ENCODE measurements at places on chromosomes 16 and 17.

GRCh38 chr17:79577485-79578187 is 33.2 kb downstream of the RBFOX3 start:
- no peak for DNase-seq

- DNase-seq = no peak
Observed at GRCh38 chr17:18163547-18163946, 20.1 kb upstream of the ALKBH5 start.

- DNase-seq = no peak
Observed at GRCh38 chr17:63314761-63315160, 131.3 kb downstream of the CYB561 start.

GRCh38 chr17:56891751-56892150 is 22.1 kb downstream of the TRIM25 start:
- DNase-seq = no peak

DNA sequence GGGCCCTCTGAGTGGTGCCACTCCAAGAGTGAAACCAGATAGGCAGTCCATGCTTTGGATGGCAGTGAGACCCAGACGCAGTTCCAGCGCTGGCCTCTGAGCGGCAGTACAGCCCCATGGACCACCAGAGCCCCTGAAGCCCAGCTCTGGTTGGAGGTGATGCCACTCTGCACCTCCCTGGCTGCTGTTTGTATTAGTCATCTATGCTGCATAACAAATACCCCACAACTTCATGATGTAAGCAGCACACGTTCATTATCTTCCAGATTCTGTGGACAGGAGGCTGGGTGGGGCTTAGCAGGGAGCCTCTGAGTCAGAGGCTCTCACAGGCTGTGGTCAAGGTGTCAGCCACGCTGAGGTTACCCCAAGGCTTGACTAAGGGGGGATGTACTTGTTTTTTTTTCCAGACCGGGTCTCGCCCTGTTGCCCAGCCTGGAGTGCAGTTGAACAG is 5.1 kb upstream of the NME4 start:
- DNase-seq = peak; percentile 79

- no peak for DNase-seq
Observed at GRCh38 chr16:55433030-55433429, 46.0 kb upstream of the MMP2 start.

- DNase-seq = no peak
Observed at GRCh38 chr17:79154951-79155585, 80.4 kb downstream of the ENGASE start.

DNA sequence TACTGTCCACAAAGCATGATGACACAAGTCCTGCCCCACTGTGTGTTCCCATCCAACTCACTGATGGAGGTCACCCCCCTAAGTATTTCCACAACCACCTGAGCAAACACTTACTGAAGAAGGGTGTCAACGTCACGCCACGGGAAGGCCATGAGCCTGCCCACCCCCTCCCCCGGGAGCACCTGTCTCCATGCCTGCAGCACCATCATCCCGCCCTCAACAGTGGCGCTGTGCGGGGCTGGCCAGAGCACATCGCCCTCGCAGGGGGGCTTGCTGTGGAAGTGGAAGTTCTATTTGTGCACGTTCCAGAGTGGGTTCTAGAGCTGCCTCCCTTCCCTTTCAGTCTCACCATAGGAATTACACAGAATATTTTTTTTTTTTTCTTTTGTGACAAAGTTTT is 4.3 kb upstream of the MBTPS1 start:
- DNase-seq = no peak

GRCh38 chr17:81460856-81461460 is 51.6 kb downstream of the ACTG1 start:
- DNase-seq = no peak

GRCh38 chr16:58815181-58815888 is 81.2 kb upstream of the GOT2 start:
- DNase-seq = no peak

GRCh38 chr17:4986951-4987766 is at the start of gene CAMTA2:
CAMTA2 (minus strand) TSS chr17:4987675; CDS start chr17:4986222, 1,453 bp downstream.
- DNase-seq = peak; percentile 70

GRCh38 chr16:21646721-21647561 is 5.5 kb downstream of the IGSF6 start:
- DNase-seq = no peak

DNA sequence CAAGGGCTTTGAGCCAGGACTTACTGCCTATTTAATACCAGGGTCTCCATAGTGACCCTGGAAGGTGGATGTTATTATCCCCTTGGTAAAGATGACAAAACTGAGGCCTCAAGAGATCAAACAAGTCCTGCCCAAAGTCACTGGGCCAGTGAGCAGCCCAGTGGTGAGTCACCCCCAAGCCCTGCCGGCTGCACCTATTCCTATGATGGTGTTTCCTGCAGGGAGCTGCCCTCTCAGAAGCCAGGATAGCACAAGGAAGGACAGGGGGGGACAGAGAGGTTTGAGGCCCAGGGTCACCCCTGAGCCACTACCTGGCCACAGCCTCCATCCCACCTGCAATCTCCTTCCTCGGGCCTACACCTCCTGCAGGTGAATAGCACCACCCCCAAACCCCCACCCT is 90.9 kb downstream of the SDK2 start:
- DNase-seq = no peak

DNA sequence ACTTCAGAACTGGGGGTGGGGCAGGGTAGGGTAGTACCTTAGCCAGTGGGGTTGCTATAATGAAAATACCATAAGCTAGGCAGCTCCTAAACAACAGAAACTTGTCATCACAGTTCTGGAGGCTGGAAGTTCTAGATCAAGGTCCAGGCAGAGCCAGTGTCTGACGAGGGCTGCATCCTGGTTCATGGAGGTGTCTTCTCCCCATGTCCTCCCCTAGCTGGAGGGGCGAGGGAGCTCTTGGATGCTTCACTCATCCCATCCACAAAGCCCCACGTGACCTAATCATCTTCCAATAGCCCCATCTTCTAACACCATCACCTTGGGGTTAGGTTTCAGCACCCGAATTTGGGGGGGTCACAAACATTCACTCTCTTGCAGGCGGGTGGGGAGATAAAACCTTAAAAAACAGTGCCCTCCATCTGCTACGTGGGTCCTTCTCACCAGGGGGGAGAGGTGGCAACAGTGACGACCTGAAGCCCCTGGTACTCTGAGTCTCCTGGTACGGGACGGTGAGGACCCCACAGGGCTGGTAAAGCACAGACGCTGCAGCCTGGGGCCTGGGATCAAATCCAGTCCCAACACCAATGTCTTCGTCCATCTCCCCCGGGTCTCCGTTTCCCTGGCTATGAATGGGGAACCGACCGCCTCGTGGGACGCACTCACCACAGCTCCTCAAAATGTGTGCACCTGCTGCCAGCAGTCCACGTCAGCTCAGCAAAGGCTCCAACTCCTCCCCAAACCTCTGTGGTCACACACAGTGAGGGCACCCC is 22.8 kb downstream of the RAB40B start:
- no peak for DNase-seq

GRCh38 chr17:40686192-40686591 is 17.4 kb downstream of the KRT24 start:
- no peak for DNase-seq

- no peak for DNase-seq
Observed at GRCh38 chr17:79702034-79702433, 28.7 kb upstream of the ENPP7 start.

DNA sequence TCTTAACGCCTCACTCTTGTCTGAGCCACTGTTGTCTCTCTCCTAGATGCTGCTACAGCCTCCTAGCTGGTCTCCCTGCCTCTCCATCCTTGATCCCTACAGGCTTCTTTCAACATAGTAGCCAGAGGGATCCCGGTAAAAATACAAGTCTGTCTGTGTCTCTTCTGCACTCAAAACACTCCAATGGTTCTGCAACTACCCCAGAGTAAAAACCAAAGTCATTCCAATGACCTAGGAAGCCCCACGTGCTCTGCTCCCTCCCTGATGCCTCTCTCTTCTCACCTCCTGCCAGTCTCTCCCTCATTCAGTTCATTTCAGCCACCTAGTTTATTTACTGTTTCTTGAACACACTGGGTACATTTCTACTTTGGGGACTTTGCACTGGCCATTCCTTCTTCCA is 135.2 kb downstream of the NPIPB5 start:
- no peak for DNase-seq

DNA sequence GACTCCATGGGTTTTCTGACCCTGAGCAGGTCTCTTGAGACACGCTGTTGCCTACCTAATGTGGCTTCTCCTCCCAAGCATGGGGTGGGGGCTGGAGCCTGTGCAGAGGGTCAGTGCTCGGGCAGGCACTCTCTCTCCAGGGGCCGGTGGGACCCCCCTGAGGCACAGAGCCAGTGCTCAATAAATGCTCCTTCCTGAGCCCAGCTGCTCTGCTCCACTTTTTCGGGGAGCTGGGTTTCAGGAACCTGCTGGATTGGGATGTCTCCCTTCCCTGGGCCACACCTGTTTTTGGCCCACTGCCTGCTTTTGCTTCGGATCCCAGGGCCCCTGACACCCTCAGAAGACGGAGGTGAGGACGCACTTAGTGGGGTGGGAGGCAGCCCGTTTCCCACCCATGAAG is 1.3 kb upstream of the TRIM65 start:
- DNase-seq = no peak

DNA sequence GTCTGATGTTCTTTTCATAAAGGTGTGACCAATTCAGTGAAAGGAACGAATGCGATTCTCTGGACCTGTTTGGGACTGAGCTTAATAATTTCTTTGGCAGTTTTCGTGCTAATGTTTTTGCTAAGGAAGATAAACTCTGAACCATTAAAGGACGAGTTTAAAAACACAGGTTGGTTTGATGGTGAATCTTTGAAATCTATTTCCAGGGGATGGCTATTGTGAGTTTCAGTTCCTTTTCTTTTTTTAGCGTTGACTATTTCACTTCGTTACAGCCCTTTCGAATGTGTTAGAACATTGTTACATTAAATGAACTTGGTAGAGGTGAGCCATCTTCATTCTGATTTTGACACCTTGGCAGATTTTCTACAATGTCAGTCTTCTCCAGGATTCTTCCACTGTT is 1.2 kb downstream of the TNFRSF17 start:
- DNase-seq = no peak

- DNase-seq = no peak
Observed at GRCh38 chr17:68100000-68100641, 64.6 kb downstream of the KPNA2 start.

DNA sequence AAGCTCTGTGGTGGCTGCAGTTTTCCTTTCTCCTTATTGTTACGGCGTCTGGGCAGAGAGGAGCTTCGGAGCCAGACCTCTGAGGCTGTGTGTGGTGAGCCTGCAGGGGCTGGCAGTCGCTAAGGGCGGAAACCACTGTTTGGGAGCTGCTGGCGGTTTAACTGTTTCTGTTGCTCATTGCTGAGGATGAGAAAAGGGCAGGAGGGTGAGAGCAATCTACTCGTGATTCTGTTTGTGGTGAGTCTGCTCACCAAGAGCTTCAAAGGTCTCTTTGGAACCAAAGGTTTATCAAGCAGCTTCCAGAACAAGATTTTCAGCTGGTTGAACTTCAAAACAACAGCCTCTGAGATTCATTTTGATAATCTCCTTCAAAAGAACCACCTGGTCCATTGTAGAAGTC is 143.9 kb downstream of the ANKFN1 start:
- no peak for DNase-seq

- DNase-seq = no peak
Observed at GRCh38 chr16:57680842-57681375, 12.8 kb downstream of the ADGRG3 start.

- DNase-seq = no peak
Observed at GRCh38 chr17:6959700-6960099, 36.1 kb upstream of the ALOX12 start.

DNA sequence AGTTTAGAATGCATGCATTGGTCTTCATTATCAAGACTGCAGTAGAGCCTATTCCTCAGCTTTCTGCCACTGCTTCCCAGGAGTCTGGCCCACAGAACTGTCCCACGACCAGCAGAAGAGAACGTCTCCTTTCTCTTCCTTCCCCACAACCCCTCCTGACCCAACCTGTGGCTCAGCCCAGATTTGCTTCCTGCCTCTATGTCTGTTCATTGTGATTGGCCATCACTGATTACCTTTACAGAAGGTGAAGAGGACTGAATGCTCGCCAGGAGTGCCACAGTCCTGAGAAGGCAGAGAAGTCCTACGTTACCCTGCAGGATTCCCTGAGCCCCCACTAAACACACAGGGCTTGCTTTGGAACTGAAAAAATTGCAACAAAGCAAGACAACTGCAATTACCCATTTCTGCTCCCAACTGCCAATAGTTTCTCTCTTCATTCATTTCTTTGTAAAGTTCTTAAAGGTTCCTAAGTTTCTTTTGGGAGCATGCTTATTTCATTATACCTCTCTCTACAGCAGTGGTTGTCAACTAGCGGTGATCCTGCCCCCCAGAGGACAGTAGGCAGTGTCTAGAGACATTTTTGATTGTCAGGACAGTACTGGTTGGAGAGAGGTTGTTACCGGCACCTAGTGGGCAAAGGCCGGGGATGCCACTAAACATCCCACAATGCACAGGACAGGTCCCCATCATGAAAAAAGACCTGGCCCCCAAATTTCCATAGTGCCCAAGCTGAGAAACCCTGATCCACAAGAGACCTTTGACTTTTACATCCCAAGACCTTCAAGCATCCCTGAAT is 4.5 kb upstream of the NAT9 start:
- no peak for DNase-seq

GRCh38 chr16:66950437-66950836 is 10.6 kb upstream of the CES3 start:
- no peak for DNase-seq

DNA sequence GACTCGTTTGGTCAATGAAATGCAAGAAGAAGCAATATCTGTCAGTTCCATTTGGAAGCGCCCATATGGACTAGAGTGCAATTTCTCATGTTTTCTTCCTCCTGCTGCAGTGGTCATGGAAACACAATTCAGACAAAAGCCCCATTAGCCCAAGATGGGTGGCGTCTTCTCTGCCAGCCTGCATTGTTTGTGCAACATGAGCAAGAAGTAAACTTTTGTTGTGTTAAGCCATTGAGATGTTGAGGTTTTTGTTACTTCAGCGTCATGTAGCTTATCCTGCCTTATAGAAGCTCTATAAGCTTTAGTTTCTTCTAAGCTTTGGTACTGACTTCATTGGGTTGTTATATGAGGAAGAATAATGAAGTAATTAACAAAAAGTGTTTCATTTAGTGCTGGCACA is 137.4 kb downstream of the NPIPB5 start:
- no peak for DNase-seq

GRCh38 chr16:88504489-88505404 is 51.7 kb downstream of the ZFPM1 start:
- DNase-seq = no peak

- no peak for DNase-seq
Observed at GRCh38 chr17:52147872-52148271, 10.6 kb downstream of the CA10 start.
